ENCODE measurements at places on chromosomes 2 and 18.

DNA sequence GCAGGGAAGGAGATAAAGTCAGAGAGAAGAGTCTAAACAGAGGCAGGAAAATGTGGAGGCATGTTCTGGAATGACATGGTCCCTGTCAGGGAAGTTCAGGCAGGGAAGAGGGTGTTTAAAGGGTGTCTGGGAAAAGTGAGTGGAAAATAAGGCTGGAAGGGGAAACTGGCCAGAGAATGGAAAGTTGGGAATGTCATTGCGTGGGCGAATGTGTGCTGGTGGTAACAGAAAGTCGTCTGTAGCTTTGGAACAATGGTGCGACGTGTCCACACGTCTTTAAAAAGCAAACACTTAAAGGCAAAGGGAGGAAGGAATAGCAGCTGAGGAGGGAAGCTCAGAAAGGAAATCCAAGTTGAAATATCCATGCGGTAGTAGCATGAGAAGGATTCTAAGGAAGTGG, 469.5 kb upstream of the SALL3 start:
- DNase-seq: no peak

- no peak for DNase-seq
Measured at GRCh38 chr2:694174-694573, 17.0 kb upstream of the TMEM18 start.

DNA sequence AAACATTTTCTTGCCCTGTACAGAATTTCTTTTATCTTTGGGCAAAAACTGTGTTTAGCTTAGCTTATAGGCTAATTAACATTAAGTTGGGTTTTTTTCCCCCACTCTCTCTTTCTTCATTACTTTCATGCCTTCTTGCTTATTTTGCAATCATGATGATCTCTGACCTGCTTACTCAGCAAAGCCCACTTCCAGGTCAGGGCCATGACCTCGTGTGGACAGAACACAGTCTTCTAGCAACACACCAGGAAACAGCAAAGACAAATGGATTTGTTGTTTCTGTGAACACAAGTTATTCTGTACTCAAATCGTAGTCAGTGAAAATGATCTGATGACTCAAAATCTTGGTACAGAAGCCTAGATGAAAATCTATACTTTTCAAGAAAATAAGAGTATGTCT, 60.7 kb downstream of the SPATS2L start:
- DNase-seq: no peak

- DNase-seq: no peak
Measured at GRCh38 chr2:229952256-229952835, 30.0 kb downstream of the FBXO36 start.

GRCh38 chr2:17600556-17601204, 60.2 kb downstream of the VSNL1 start:
- no peak for DNase-seq

DNA sequence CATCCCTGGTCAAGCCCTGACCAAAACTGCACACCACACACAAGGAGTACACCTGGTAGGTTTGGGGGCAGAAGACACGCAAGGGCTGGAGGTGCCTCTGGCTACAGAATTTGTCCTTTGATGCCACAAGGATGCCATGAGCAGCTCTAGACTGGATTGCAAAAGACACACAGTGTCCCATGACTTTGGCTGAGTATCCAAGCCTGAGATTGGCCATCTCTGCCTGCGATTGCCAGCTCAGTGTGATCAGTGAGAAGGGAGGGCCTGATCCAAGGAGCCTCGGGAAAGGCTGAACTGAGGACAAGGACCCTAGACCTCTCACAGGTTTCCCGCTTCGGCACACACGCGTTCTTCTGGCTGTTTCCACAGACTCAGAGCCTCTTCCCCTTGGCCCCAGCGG, 60.0 kb upstream of the FOSL2 start:
- no peak for DNase-seq

DNA sequence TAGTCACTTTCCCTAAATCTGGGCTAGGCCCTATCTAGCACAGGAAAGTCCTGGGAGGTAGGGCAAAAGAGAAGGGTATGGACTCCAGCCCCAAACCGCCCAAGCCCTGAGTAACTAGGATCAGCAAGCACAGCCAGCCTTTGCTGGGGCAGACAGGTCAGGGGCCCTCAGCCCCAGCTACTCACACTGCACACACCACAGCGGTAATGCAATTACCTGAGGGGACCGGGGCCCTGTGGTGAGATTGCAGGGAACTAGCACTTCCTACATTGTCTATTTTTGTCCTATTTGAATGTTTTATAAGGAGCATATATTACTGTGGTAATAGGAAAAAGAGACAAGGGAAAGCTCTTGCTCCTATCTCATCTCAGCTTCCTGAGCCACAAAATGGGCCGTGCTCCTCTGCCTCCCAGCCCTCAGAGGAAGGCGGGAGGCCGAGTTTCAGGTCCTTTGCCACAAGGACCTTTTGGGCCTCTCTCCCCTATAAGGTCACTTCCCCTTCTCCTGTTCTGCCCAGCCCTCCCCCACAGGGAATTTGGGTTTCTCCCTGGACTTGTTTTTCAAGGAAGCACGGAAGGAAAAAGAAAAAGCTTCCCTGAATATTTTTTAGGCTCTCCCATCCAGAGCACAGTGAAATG, 20.5 kb downstream of the RAB11FIP5 start:
- DNase-seq: no peak

DNA sequence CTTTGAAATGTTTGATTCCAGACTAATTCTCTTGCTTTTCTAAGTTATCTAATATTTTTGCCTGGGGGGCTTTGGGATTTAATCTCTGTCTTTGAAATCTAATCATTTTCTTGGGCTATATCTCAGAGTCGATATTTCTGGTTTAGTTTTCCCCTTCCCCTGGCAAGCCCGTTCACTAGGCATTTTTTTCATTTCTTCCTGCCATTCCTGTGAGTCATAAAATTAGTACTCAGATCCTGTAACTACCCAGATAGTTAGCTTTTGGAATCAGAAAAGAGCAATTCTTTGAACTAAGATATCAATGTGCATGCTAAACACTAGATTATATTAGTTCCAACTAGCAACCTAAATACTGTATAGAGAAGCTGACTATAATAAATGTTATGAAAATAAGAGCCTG, 29.4 kb upstream of the RNF149 start:
- DNase-seq: no peak

GRCh38 chr2:240145461-240145860, 5.0 kb upstream of the OTOS start:
- DNase-seq: no peak
